HT1080 (cell line): ENCODE measurements at places on chromosomes 16 and 17.

DNA sequence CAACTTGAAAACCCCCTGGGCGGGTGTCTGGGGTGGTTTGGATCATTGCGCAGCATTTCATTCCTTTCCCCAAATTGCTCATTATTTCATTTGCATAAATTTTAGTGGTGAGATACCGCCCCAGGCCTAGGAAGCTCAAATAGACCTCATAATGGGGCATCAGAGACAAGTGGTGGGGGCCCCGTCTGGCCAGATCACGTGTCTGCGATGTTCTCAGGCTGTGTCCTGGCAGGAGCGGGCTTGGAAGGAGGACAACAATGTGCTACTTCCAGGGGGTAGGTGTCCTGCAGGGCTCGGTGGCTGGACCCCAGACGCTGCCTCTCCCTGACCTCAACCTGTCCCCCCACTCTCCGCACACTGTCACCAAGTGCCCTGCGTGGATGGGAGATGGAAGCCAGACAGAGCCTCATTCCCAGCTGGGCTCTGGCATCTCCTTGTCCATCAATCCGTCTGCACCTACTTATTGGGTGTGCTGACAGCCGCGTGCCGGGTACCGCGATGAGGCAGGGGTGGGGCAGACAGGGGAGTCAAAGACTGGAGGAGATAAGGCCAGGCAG lies 116.9 kb downstream of the NTN1 start:
- DNase-seq, result no peak

GRCh38 chr17:57154921-57155320 lies 69.9 kb downstream of the AKAP1 start:
- DNase-seq, result no peak

GRCh38 chr16:57645691-57646387 lies 17.4 kb downstream of the ADGRG1 start:
- DNase-seq, result peak; percentile 57

DNA sequence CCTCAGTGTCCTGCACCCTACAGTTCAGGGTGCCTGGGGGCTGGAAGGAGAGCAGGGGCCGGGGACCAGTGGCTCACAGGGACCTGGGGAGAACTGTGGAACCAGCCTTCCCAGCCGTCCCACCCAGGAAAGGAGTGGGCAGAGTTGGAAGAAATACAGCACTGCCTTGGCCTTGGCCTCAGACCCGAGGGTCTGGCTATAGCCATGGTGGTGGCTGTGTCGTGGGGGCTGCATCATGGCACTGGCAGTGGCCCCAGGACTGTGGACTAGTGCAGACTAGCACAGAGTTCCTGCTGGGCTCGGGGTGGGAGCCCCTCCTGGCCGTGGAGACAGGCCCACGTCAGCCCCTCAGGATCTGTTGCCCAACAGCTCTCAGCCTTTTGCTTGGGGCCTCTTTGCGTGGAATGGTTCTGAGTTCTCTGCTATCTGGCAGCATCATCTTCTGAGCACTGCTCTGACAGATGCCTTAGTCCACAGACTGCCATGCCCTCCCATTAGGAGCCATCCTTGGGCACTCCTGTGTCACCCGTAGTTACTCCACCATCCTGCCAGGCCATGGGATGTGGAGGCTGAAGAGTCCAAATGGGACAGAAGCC lies 12.6 kb upstream of the DNASE1 start:
- no peak for DNase-seq

DNA sequence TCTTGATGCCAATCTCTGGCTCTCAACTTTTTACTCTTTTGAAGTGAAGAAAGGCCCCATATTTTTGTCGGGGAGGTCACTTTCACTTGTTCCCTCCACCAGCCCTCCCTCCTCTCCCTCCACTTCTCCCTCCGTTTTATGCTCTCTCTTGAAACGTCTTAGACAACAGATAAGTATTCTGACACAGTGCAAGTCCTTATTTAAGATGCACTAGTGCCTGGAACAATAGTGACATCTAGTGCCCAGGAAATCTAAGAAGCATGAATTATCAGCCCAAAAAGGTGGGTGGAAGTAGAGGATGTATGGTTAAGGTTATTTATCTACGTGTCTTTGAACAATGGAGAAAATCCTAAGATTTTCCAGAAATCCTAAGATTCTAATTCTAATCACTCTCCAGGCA lies 17.9 kb downstream of the PSME3IP1 start:
- peak; percentile 45 for DNase-seq

GRCh38 chr16:25855063-25855462 lies 163.3 kb downstream of the HS3ST4 start:
- no peak for DNase-seq

DNA sequence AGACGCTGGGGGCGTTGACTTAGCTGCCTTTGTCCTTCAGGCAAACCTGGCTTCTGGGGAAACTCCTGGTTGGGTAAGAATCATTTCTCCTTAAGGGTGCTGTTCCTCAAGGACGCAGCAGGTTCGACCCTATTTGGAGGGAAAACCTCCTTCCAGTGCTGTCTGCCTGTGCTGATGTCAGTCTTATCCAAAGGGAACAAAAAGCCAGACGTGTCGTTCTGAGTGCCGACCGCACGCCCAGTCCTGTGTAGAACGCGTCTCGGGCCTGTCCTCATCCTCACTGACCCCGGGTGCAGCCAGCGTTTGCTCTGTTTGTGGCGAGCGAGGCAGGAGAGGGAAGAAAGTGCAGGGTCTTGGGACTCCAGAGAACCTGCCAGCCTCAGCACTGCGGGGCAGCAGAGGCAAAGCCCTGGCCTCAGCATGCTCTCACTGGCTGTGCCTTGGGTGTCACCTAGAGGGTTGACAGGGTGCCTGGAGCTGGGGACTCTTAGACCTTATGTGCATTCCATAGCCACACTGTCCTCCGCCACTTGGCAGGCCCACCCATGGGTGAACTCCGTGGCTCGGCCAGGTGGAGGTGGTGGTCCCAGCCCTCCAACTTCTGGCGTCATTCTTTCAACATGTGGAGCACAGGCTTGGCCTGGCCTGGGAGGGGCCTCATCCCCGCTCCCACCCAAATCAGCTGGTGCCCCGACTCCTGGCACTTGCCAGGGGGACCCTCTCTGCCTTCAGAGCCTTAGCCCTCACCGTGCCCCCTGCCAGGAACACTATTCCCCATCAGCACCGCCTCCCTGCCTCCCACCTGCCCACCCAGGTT lies 6.0 kb downstream of the SNN start:
- no peak for DNase-seq

GRCh38 chr16:75385507-75386152 lies 47.7 kb downstream of the CFDP1 start:
- peak; percentile 27 for DNase-seq

DNA sequence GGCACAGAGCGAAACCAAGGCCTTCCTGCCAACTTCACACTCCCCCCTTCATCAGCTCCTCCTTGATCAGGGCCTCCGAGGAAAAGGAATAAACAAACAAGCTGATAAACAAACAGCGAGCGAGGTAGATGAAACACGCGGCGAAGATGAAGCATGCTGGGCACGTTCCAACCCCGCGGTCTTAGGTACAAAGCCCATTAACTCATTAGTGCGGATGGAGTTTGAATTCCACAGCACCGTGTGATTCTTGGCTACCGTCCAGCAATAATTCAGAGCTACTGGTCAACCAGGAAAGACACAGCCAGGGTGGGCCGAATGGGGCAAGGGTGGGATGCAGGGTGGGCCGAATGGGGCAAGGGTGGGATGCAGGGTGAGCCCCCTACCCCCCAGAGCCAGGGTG lies 67.3 kb downstream of the RBFOX3 start:
- no peak for DNase-seq

- no peak for DNase-seq
These were observed at the start of gene C1QTNF8 for GRCh38 chr16:1096169-1097082. C1QTNF8 (minus strand) TSS chr16:1096244; CDS start chr16:1094922, 1,322 bp downstream.

- DNase-seq, result peak; percentile 27
These were observed 17.3 kb upstream of the SPN start for GRCh38 chr16:29645694-29646187.

DNA sequence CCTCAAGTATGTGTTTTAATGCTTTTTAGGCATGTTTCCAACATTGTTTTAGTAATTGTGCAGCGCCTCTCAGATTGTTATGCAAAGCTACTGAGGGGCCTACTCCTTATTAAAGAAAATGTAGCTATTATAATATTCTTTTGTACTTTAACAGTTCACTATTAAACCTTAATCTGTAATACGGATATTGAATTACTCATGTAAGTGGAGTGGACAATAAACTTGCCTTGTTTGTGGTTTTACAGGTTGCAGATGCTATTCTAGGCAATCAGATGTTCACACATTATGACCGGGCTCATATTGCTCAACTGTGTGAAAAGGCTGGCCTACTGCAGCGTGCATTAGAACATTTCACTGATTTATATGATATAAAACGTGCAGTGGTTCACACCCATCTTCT lies 41.0 kb downstream of the PTRH2 start:
- DNase-seq, result no peak

GRCh38 chr17:57516290-57517230 lies 228.5 kb downstream of the CCDC182 start:
- no peak for DNase-seq

DNA sequence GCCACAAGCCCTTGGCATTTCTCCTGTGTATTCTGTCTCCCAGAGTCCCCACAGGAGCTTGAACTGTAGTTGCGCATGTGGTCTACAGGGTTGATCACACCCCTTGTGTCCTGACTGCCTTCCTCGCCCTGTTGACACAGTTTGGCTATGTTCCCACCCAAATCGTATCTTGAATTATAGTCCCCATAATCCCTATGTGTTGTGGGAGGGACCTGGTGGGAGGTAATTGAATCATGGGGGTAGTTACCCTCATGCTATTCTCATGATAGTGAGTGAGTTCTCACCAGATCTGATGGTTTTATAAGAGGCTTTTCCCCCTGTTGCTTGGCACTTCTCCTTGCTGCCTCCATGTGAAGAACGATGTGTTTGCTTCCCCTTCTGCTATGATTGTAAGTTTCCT lies 21.2 kb downstream of the ADAD2 start:
- DNase-seq, result no peak

DNA sequence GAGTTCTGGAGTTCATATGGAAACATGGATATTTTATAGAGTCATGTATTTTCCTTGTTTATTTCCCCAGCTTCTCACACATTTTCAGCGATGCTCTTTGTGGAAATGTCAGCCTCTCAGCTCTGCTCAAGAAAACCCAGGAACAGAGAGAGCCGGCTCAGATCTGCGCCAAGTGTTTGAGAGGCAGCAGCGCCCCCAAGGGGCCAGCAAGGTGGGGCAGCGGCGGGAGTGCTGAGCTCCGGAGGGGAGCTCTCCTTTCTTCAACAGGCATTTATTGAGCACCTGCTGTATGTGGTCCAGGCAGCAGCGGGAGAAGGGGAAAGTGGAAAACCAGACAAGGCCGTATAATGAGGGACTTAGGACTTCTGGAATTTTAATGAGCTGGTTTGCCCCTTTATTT lies 421.1 kb upstream of the C16orf82 start:
- DNase-seq, result peak; percentile 11

GRCh38 chr16:55225972-55226542 lies 97.9 kb upstream of the IRX6 start:
- DNase-seq, result peak; percentile 32

DNA sequence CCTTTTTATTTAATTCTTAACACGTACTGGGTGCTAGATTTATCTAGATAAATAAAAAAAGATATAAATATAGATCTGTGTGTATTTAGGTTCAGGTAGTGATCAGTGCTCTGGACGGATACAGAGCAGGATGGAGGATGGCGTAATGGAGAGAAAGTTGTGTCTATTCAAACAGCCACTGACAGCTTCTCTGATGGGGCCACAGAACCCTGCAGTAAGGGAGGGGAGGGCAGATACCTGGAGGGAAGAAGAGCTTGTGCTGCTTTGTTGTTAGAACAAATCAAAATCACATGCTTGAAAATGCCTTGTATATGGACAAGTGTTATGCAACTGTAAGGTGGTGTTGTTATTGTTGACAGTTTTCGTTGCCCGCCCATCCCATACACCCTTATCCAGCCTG lies 170.2 kb downstream of the UTP18 start:
- DNase-seq, result no peak

DNA sequence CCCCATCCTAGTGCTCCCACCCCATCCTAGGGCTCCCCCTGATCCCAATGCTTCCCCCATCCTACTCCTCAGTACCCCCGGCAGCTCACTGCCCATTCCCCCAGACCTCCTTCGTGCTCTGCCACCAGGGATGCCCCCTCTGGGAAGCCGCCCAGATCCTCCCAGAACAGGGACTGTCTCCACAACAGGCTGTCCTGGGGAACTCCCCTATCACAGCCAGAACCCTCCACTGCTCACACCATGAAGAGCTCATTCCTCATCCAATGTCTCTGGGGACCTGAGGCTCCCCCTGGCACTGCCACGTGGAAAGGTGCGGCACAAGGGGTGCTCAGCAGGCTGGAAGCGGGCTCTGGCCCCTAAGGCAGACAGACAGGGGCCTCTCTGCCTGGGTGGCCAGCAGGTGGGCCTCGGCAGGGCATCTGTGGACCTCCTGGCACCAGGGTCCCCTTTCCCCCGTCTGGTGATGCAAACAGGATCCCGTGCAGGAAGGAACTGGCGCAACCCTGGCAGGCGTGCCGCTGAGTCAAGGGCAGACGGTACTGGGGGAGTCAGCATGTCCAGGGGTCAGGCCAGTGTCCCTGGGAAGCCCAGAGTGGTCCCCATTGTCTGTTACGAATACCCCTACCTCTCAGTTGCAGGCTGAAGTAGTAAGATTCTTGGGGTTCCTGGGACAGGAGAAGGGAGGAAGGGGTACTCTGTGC lies 14.8 kb upstream of the PVALEF start:
- DNase-seq, result no peak

DNA sequence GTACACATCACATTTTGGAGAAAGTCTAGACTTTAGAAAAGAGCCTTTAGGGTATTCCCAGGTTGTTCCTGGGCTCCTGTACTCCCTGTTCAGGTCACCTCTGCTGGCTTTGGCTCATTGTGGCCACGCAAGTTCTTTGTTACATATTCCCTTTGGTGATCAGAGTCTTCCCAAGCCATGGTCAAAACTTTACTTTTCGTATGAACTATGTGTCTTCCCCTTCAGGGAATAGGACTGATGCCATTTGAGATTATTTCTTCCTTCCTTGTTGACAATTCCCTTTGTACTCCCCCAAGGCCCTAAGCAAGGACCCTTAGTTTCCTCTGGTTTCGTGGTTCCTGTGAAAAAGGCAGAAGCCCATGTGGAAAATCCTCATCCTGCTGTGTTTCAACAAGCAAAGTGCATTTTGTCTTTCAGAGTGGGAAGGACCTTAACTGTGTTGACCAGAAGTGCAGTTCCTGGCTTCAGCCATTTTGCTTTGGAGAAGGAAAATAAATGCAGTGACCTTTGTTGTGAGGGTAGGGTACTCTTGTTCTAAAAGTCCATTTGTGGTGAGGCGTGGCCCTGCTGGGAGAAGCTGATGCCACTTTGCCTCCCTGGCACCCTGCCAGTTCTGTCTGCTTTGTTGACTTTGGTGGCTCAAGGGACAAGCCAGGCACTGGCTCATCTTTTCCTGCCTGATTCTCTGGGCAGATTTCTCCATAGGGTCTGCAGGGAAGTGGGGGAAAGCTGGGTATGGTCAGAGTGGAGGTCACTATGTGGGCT lies 55.1 kb downstream of the ZNRF1 start:
- DNase-seq, result no peak
